HEK293T (cell line): ENCODE measurements at places on chromosomes 7 and 10.
A peak's percentile ranks its signal among the peaks of the same experiment; 100 is the strongest.

GRCh38 chr10:17003151-17003550 is 126.5 kb downstream of the CUBN start:
- DNase-seq, result no peak

DNA sequence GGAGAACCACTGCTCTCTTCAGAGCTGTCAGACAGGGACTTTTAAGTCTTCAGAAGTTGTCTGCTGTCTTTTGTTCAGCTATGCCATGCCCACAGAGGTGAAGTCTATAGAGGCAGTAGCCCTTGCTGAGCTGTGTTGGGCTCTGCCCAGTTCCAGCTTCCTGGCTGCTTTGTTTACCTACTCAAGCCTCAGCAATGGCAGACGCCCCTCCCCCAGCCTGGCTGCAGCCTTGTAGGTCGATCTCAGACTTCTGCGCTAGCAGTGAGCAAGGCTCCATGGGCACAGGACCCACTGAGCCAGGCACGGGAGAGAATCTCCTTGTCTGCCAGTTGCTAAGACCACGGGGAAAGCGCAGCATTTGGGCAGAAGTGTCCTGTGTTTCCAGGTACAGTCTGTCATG is 12.1 kb upstream of the CPA2 start:
- DNase-seq, result no peak

DNA sequence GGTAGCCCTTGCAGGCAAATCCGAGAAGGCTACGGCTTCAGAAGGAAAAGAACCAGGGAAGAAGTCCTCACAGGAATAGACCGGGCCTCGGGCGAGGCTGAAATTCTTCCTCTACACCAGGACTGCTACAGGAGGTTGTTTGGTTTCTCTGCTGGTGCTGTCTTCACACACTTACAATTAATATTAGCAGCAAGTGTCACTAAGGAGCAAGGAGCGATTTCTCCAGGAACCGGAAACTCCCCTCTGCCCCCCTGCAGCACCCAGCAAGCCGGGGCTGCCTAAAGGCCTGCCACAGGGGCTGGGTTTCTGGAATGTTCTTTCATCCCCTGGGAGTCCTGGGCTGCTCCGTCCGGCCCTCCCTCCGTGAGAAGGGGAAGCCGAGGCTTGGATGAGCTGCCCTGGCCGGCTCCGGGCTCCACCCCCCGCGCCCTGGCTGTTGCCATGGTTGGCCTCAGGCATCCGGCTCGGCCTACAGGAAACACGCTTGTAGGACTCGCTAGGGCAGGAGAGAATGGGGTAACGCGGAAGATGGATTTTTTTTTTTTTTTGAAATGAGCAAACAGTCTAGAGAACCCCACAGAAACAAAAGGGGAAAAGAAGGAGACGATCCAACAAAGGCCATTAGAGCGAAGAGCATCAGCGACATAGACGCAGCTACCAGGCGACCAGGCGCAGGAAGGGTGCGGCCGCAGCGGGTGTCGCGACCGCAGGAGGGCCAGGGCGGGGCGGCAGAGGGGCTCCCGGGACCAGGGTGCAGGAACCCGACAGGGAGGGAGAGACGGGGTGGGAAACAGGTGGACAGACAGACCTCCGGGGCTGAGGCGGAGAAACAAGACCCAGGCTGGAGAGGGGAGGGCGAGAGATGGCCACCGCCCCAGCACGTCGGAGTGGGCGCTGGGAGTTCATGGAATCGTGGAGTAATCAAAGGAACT is 33.0 kb downstream of the EN2 start:
- DNase-seq, result no peak

GRCh38 chr10:10247585-10247984 is 770.1 kb upstream of the CELF2 start:
- no peak for DNase-seq

- no peak for DNase-seq
Observed at GRCh38 chr7:2120251-2120660, 112.5 kb downstream of the MAD1L1 start.

- no peak for DNase-seq
Observed at GRCh38 chr7:43700646-43701499, 28.4 kb downstream of the COA1 start.

- DNase-seq, result no peak
Observed at GRCh38 chr7:80286611-80287010, 152.0 kb downstream of the GNAI1 start.

- DNase-seq, result no peak
Observed at GRCh38 chr7:30908681-30909080, 3.0 kb upstream of the AQP1 start.

- DNase-seq, result no peak
Observed at GRCh38 chr7:123352973-123353372, 153.2 kb upstream of the SLC13A1 start.

- DNase-seq, result no peak
Observed at GRCh38 chr10:61633665-61634064, 29.1 kb upstream of the CABCOCO1 start.

DNA sequence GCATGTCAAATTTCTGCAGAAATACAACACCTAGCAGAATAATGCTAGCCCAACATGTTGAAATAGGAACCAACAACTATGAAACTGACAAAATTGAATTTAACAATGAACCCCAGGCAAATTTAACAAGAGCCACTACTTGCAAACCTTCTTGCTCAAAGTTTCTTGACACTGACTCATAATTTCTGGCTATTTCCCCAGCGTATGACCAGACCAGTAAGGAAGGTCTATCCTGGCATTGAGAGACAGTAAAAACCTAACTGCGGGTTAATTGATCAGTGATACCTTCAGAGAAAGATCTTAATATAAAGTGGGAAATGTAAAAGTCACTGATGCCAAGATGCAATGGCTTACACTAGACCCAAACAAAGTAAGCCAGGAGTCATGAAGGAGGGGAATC is 510.1 kb downstream of the ARL4A start:
- no peak for DNase-seq

DNA sequence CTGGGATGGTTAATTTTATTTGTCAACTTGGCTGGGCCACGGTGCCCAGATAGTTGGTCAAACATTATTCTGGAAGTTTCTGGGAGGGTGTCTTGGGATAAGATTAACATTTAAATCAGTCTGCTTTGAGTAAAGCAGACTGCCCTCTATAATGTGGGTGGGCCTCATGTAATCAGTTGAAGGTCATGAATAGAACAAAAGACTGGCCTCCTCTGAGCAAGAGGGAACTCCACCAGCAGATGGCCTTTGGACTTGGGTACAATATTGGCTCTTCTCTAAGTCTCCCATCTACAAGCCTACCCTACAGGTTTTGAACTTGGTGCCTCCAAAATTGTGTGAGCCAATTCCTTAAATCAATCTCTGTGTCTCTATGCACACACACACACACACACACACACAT is 61.8 kb downstream of the PLXNA4 start:
- DNase-seq, result no peak

DNA sequence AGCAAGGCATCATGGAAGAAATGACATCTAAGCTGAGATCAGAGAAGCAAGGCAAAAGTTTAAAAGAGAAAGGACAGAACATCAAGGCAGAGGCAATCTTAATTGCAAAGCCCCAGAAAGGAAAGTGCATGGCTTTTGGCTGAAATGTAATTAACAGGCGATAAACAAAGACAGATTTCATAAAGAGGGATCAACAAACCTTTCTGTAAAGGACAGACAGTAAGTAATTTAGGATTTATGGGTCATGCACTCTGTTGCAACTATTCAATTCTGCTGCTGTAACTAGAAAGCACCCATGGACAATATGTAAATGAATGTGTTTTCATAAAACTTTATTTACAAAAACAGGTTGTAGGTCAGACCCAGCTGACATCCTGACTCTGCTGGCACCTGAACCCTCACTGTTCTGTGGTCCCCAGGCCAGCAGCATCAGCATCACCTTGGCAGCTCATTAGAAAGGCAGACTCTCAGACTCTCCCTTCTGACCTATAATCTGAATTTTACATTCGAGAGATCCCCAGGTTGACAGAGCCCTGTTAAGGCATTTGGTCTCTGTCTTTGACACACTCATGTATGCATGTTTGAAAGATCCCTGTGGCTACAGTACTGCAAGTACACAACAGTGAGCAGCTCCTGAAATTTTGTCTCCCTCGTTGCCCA is 362.9 kb upstream of the NFE2L3 start:
- DNase-seq, result no peak

DNA sequence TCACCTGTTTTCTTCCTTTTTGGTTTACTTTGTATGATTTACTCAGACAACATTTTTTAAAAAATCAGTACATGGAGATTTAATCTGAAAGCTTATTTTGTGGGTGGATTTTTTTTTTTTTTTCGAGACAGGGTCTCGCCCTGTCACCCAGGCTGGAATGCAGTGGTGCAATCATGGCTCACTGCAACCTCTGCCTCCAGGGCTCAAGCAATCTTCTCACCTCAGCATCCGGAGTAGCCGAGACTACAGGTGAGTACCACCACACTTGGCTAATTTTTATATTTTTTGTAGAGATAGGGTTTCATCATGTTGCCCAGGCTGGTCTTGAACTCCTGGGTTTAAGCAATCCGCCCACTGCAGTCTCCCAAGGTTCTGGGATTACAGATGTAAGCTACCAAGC is 2.5 kb downstream of the GSTO1 start:
- DNase-seq, result no peak

GRCh38 chr7:43880596-43880995 is 11.3 kb upstream of the MRPS24 start:
- DNase-seq, result no peak

GRCh38 chr10:36163827-36164226 is 521.7 kb upstream of the FZD8 start:
- DNase-seq, result no peak

GRCh38 chr10:22103701-22104470 is 100.4 kb upstream of the DNAJC1 start:
- DNase-seq, result peak; percentile 41

DNA sequence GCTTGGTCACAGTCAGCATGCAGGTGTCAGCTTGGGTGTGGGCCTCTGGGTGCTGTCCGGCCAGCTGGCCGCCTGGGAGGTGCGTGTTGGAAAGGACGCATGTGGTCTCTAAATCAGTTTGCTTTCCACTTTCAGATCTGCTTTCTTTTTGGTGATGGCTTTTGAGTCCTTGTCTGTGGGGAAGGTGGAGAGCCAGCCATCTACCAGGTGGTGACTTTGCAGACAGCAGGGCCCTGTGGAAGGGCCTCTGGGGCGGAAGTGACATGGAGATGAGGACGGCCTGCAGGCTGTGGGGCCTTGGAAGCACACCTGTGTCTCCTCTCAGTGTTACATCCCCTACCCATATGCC is 59.4 kb downstream of the WDR37 start:
- no peak for DNase-seq

DNA sequence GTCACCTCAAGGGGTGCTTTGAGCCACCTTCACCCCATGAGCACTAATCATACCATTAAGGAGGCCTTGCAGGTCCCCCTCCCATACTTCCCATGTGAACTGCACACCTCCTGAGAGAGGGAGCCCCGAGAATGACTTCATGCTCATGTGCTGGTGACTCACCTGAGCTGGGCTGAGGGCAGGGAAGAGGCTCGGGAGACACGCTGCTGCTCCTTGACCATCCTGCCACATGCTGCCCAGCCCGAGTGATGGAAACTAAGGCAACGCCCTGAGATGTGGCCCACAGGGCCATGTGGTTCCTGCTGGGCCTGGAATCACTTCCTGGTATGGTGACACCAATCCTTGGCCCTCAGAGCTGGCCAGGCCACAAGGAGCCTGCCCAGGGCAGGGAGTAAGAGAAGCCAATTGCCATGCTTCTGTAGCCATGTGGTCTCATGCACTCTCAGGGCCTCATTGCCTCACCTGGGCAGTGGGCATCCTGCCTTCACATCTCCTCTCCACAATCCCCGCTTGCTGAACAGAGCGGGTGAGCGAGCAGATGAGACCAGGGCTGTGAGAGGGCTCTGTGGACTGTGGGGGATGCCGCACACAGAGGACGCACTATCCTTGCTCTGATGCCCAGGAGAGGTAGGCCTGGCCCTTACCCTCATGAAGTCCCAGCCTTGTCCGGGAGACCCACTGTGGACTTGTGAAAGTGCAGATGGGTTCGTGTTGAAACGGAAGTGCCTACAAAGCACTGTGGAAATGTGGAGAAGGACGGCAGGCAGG is 18.3 kb upstream of the PPIF start:
- no peak for DNase-seq

- DNase-seq, result peak; percentile 35
Observed at GRCh38 chr10:89213191-89213808, 6.2 kb upstream of the CH25H start.

DNA sequence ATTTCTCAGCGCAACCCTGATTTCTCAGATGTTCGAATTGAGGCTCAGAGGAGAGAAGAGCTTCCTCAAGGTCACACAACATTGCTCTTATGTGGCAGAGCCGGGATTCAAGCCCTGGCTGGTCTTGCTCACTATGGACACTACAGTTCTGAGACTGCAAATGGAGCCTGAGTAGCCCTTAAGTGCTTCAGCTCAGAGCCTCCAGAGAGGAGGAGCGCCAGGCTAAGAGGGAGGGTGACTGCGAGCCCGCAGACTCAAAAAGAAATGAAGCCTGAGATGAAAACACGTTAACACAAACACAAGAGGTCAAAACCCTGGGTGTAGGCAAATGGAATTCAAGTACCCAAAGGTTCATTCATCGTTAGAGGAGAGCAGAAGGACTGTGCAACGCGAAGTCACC is 13.9 kb downstream of the ARHGAP22 start:
- DNase-seq, result no peak

DNA sequence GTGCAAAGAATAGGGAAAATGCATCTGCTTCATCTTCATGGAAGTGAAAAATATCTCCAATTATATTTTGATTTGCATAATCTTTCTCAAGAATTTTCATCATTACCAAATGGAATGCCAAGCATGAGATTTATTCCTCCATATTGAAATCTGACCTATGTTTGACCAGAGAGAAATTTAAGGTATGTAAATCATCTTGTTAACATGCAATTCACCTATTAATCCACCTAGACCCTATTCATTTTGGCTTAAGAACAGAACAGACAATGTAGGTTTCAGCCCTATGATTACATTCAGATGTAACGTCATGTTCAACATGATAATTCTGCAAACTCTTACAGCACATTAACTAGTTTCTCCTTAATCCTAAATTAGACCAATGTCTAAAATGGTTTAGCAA is 30.8 kb upstream of the TMEM140 start:
- no peak for DNase-seq

DNA sequence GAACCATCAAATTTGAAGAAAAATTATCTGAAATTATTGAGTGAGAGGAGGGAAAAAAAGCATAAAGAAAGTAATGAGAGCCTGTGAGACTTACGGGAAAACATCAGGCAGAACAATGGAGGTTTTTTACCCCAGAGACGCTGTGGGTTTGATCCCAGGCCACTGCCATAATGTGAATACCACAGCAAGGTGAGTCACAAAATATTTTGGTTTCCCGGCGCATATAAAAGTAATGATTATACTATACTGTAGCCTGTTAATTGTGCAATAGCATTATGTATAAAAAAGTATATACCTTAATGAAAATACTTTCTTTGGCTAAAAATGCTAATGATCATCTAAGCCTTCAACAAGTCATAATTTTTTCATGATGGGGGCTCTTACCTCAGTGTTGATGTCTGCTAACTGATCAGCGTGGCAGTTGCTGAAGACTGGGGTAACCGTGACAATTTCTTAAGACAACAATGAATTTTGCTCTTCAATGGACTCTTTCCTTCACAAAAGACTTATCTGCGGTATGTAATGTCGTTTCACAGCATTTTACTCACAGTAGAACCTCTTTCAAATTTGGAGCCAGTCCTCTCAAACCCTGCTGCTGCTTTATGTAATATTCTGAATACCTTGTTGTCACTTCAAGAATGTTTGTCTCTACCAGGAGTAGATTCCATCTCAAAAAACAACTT is 97.0 kb upstream of the FAM20C start:
- no peak for DNase-seq
